T-helper 1 cell (primary cell): ENCODE measurements at places on chromosomes 4 and X.

- no peak for DNase-seq
Measured at GRCh38 chr4:83552924-83553323, 17.0 kb downstream of the GPAT3 start.

GRCh38 chr4:58090539-58090938 lies 980.4 kb upstream of the IGFBP7 start:
- no peak for DNase-seq

DNA sequence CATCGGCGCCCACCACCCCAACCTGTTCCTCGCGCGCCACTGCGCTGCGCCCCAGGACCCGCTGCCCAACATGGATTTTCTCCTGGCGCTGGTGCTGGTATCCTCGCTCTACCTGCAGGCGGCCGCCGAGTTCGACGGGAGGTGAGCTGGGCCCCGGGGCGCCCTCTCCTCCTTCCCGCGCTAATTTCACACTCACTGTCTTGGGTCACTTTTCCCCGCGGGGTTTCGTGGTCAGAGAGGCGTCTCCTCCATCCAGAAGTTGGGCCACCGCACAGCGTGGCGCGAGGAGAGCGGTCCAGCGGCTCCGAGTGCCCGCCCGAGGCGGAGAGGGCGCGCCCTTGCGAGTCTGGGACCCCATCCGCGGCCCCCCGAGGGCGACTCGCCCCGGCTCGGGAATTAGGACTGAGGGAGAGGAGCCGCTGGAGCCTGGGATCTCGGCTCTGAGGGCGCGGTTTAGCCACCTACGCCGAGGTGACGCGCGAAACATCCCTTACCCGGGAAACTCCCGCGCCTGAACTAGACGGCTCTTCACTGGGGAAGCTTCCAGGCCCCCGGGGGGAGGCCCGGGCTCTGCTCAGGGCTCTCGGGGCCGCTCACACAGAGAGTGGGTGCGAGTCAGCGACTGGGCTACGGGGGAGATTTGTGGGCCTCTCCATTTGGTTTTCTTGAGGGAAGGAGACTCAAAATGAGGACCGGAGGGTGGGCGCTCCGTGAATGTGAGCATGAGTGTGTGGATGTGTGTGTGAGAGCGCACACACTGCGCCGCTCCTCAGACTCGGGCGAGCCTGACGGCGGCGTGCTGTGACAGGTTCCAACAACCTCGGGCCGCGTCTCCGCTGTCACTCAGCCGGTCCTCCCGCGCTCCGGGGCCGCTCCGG lies 551 bp downstream of the NPNT start:
- no peak for DNase-seq

- no peak for DNase-seq
Measured at GRCh38 chr4:7691982-7692381, 247.7 kb downstream of the AFAP1 start.

DNA sequence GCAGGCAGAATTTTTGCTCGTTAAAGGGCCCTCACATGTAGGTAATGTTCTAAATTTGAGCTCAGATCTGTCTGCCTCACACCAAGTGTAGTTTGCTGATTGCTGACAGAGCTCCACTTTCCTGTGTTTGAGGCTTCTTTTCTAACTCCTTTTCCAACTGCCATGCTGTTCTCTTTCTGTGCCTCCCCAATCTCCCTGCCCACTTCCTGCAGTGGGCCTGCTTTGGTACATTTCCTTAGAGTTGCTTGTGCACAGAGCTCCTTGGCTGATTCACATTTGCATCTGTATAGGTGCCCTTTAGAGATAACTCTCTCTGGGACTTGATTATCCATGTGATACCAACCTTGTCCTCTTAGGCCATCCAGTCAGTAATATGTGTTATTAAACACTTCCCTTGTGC lies 4.5 kb downstream of the MED28 start:
- no peak for DNase-seq

DNA sequence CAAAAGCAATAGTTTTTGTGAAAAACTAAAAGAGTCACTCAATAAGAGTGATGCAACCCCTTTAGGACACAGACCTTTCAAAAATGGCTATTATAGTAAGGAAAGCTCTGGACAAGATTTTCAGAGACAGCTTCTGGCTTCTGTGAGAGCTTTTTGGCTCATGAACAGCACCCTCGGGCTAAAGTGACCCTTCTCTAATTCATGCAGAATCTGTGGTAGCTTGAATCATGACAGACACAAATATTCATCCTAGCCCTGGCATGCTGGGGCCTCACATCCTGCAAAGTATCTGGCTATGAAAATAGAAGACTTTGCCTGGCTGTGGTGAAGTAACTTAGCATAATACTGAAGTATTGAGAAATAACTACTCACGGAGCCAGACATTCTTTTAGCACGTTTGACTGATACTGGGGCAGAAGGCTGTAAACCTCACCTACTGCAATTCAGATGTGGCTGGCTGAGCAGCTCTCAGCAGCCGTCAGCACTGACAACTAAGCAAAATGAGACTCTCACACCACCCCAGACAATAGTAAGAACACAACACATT lies 327.3 kb downstream of the MAPK10 start:
- no peak for DNase-seq
